ENCODE measurements at places on chromosomes 12 and 14.

GRCh38 chr14:90849787-90850444 is 33.7 kb upstream of the TTC7B start:
- no peaks in the 10 kb centered on the region for H3K36me3 ChIP-seq
- H3K27me3 ChIP-seq: no peaks in the 10 kb centered on the region
- H3K4me3 ChIP-seq: no peak overlapping the region
- DNase-seq: no peak

DNA sequence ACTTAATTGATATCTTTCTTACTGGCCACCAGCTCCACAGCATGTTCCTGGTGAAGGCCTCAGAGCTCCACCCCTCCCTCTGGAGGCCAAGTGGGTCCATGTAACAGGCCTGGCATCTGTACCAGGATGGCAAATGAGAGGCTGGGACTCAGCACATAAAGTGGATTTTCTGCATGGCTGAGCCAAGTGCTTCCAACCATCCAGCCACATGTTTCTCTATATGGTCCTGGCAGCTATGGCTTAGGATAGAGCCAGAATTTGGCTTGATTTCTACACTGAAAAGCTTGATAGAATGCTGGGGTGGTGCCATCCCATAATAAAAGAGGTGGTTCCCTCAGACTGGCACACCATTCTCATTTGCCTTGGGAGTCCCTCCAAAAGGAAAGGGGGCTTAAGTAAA is 94.1 kb downstream of the PAX9 start:
- no peak overlapping the region for H3K4me3 ChIP-seq
- no peak overlapping the region for H3K27ac ChIP-seq
- no peaks in the 10 kb centered on the region for H3K4me1 ChIP-seq
- DNase-seq: no peak

DNA sequence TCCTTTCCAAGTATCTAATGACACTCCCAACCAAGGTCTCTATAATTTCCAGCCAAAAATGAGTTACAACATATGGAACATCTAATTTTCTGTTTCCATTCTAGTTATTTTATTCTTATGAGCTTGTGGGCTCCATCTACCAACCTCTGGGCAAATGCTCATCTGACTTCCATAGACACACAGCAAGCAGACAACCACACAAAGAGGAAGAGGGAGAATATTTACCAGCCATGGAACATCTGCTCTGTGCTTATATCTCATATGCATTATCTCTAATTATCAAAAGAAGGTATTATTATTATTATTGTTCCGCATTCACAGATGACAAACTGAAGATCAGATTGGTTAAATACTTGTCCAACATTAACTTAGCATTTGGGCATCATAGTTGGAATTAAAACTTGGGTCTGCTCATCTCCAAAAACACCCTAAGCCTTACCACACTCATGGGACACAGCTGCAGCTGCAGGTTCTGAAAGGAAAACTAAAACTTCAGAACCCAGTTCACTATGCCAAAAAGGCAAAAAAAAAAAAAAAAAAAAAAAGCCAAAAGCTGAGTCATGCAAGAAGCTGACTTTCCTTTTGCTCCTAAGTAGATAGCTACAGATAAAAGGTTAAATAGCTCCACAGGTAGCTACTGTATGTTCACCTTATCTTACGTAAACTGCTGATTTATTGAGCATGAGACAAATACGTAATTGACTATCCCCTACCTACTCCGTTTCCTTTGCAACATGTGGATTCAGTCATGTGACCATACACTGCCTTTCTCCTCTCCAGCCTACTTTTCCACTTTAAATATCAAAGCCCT is 23.6 kb upstream of the TCL1B start:
- no peak overlapping the region for H3K4me3 ChIP-seq
- no peaks in the 10 kb centered on the region for H3K36me3 ChIP-seq
- no peak for DNase-seq
- no peaks in the 10 kb centered on the region for H3K27me3 ChIP-seq
- H3K4me1 ChIP-seq: peaks cover 2% of the 10 kb centered on the region

- no peak overlapping the region for H3K4me3 ChIP-seq
- peaks cover 4% of the 10 kb centered on the region for H3K4me1 ChIP-seq
- DNase-seq: no peak
- H3K27me3 ChIP-seq: peaks cover 10% of the 10 kb centered on the region
These were observed 117.3 kb downstream of the LGMN start for GRCh38 chr14:92631098-92631497.

GRCh38 chr12:16285586-16285985 is 8.1 kb upstream of the SLC15A5 start:
- H3K27me3 ChIP-seq: no peaks in the 10 kb centered on the region
- H3K27ac ChIP-seq: no peak overlapping the region
- DNase-seq: no peak

GRCh38 chr12:46386877-46387629 is 14.5 kb upstream of the SLC38A2 start:
- H3K4me3 ChIP-seq: peak overlapping the region; percentile 32
- H3K4me1 ChIP-seq: peaks cover 65% of the 10 kb centered on the region
- peak overlapping the region; percentile 38 for H3K27ac ChIP-seq

DNA sequence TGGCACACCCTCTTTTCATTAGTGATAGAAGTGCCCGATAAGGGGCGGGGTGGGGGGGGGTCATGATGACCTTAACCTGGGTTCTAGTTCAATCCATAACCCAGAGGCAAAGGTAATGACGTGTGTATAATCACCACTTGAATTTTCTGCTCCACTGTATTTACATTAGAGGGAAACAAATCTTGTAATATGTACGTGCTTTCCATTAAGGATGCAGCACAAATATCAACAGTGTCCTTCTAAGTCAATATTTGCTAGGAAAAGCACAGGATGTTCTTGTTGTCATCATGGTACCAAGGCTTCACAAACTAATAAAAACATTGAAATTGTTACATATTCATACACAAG is 121.2 kb upstream of the SLC38A2 start:
- no peak for DNase-seq
- no peaks in the 10 kb centered on the region for H3K27me3 ChIP-seq
- no peaks in the 10 kb centered on the region for H3K4me1 ChIP-seq
- H3K36me3 ChIP-seq: peaks cover 21% of the 10 kb centered on the region
- no peak overlapping the region for H3K27ac ChIP-seq
- H3K4me3 ChIP-seq: no peak overlapping the region

GRCh38 chr12:91191513-91192111 is 9.0 kb upstream of the DCN start:
- H3K27ac ChIP-seq: no peak overlapping the region

GRCh38 chr14:77985211-77985615 is 185.0 kb upstream of the NRXN3 start:
- H3K4me1 ChIP-seq: peaks cover 8% of the 10 kb centered on the region
- no peak overlapping the region for H3K27ac ChIP-seq
- peaks cover 20% of the 10 kb centered on the region for H3K27me3 ChIP-seq
- DNase-seq: no peak
- no peaks in the 10 kb centered on the region for H3K36me3 ChIP-seq

GRCh38 chr14:32211068-32211404 is 8.0 kb upstream of the RNU6-8 start:
- DNase-seq: no peak
- H3K27me3 ChIP-seq: peaks cover 23% of the 10 kb centered on the region
- H3K36me3 ChIP-seq: no peaks in the 10 kb centered on the region
- peaks cover 6% of the 10 kb centered on the region for H3K4me1 ChIP-seq
- H3K4me3 ChIP-seq: no peak overlapping the region

DNA sequence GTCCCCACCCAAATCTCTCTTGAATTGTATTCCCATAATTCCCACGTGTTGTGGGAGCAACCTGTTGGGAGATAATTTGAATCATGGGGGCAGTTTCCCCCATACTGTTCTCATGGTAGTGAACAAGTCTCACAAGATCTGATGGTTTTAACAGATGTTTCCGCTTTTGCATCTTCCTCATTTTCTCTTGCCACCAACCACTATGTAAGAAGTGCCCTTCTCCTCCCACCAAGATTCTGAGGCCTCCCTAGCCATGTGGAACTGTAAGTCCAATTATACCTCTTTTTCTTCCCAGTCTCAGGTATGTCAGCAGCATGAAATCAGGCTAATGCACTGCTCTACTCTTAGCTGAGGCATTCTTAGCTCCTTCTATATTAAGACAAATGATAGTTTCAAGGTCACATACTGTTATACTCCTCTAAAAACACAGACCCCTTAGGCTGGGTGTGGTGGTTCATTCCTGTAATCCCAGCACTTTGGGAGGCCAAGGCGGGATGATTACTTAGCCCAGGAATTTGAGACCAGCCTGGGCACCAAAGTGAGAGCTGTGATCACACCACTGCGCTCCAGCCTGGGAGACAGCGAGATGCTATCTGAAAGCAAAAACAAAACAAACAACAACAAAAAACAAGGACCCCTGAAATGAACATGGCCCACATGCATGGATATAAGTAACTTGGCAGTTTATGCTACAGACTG is 3.6 kb downstream of the SCAF11 start:
- H3K4me3 ChIP-seq: no peak overlapping the region
- H3K4me1 ChIP-seq: peaks cover 56% of the 10 kb centered on the region
- no peak for DNase-seq
- H3K36me3 ChIP-seq: peaks cover 52% of the 10 kb centered on the region

- H3K36me3 ChIP-seq: peaks cover 19% of the 10 kb centered on the region
- H3K4me1 ChIP-seq: peaks cover 31% of the 10 kb centered on the region
- DNase-seq: no peak
- H3K27me3 ChIP-seq: no peaks in the 10 kb centered on the region
These were observed 108.6 kb downstream of the FOXN3 start for GRCh38 chr14:89308232-89308959.

DNA sequence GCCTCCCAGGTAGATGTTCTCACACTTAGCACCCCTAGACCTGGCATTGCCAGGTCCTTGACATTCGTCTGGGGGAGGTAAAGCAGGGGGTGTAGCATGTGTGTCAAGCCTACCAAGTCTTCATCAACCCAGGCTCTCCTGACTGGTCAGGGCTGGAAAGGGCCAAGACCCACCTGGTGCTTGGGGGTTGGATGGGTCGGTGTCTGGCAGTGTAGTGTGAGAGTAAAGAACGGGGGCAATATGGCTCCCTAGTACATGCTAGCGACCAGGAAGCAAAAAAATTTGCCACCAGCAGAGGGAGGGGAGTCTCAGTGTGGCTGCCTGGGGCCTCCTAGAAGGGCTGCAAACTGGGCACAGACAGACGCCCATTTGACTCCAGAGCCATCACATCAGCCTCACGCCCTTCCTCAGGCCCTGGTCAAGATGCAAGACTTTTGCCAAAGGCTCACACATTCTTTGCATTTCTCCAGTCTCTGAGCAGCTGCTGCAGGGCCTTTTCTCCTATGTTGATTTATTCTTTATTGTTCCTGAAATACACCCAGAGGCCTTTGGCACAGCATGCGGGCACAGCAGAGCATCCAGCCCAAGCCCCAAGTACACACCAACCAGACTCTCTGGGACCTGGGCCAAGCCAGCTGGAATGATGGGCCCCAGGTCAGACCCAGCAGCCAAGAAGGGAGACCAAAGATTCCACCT is 38.3 kb upstream of the PNMA1 start:
- DNase-seq: no peak
- H3K4me1 ChIP-seq: peaks cover 90% of the 10 kb centered on the region
- H3K36me3 ChIP-seq: peaks cover 20% of the 10 kb centered on the region
- H3K27me3 ChIP-seq: no peaks in the 10 kb centered on the region
- H3K27ac ChIP-seq: peak overlapping the region; percentile 69
- H3K4me3 ChIP-seq: no peak overlapping the region

- no peaks in the 10 kb centered on the region for H3K4me1 ChIP-seq
- H3K27ac ChIP-seq: no peak overlapping the region
- no peak overlapping the region for H3K4me3 ChIP-seq
- no peak for DNase-seq
- H3K36me3 ChIP-seq: no peaks in the 10 kb centered on the region
These were observed 2.1 kb downstream of the KCNC2 start for GRCh38 chr12:75207338-75208083.

- H3K27ac ChIP-seq: peak overlapping the region; percentile 43
- no peak overlapping the region for H3K4me3 ChIP-seq
- DNase-seq: no peak
- peaks cover 38% of the 10 kb centered on the region for H3K4me1 ChIP-seq
- peaks cover 43% of the 10 kb centered on the region for H3K36me3 ChIP-seq
These were observed 29.2 kb downstream of the HIGD1C start for GRCh38 chr12:50981319-50982239.

DNA sequence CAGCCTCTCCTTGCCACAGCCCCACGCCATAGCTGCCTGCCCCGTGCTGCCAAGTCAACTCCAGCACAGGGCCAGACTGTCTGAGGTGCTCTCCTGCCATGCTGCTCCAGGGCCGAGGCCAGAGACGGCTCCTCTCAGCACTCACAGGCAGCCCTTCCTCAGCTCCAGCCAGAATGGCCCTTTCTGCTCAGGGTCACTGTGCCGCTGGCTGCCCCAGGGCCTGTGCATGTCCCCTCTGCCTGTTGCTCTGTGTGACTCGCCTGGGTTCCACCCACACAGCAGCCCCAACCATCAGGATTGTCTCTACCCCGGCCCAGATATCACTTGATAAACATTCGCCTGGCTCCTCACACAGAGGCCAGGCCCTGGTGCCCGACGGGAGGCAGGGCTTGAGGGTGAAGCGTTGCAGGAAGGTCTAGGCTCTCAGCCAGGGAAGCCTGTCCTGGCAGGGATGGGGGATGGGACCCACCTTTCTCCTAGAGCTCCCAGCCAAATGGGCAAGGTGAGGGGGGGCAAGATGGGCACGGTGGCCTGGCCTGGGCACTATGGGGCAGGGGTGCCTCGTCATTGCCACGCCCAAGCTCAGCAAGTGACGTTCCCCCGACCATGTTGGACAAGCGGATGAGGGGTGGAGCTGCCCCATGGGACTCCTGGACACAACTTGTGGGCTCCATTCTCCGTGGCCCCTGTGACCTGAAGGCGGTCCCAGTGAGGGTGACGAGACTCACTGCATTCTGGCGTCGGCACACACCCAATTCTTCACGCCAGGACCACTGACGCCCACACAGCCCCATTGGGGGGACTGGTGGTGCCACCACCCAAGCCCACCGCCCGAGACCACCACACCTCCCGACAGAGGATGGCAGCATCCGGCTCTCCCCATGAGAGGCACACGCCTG is 27.4 kb upstream of the BTBD6 start:
- no peak overlapping the region for H3K4me3 ChIP-seq
- no peak for DNase-seq
- H3K36me3 ChIP-seq: peaks cover 33% of the 10 kb centered on the region
- H3K27ac ChIP-seq: no peak overlapping the region
- H3K4me1 ChIP-seq: no peaks in the 10 kb centered on the region

- H3K27me3 ChIP-seq: no peaks in the 10 kb centered on the region
- peaks cover 35% of the 10 kb centered on the region for H3K4me1 ChIP-seq
- no peaks in the 10 kb centered on the region for H3K36me3 ChIP-seq
- H3K4me3 ChIP-seq: no peak overlapping the region
- H3K27ac ChIP-seq: no peak overlapping the region
These were observed 3.8 kb downstream of the PDE6H start for GRCh38 chr12:14976658-14977057.

- no peaks in the 10 kb centered on the region for H3K36me3 ChIP-seq
- no peak for DNase-seq
- H3K4me1 ChIP-seq: no peaks in the 10 kb centered on the region
- no peaks in the 10 kb centered on the region for H3K27me3 ChIP-seq
These were observed 35.7 kb downstream of the LGR5 start for GRCh38 chr12:71475280-71475679.

GRCh38 chr12:107105410-107105703 is 12.0 kb upstream of the CRY1 start:
- no peak for DNase-seq
- no peaks in the 10 kb centered on the region for H3K36me3 ChIP-seq
- peaks cover 5% of the 10 kb centered on the region for H3K27me3 ChIP-seq

- H3K27ac ChIP-seq: no peak overlapping the region
- H3K36me3 ChIP-seq: no peaks in the 10 kb centered on the region
- no peak for DNase-seq
These were observed 50.5 kb upstream of the DACT1 start for GRCh38 chr14:58587271-58587670.

- H3K27ac ChIP-seq: no peak overlapping the region
- H3K4me3 ChIP-seq: no peak overlapping the region
- no peaks in the 10 kb centered on the region for H3K4me1 ChIP-seq
- no peaks in the 10 kb centered on the region for H3K27me3 ChIP-seq
- DNase-seq: no peak
- no peaks in the 10 kb centered on the region for H3K36me3 ChIP-seq
These were observed 90.6 kb upstream of the NUDT4 start for GRCh38 chr12:93287149-93287548.
